ENCODE measurements at places on chromosomes 6 and 20. TPM values are rescaled to one million over a fixed set of nuclear protein-coding genes. Genes with fewer than 3 reads are reported as not detected.

DNA sequence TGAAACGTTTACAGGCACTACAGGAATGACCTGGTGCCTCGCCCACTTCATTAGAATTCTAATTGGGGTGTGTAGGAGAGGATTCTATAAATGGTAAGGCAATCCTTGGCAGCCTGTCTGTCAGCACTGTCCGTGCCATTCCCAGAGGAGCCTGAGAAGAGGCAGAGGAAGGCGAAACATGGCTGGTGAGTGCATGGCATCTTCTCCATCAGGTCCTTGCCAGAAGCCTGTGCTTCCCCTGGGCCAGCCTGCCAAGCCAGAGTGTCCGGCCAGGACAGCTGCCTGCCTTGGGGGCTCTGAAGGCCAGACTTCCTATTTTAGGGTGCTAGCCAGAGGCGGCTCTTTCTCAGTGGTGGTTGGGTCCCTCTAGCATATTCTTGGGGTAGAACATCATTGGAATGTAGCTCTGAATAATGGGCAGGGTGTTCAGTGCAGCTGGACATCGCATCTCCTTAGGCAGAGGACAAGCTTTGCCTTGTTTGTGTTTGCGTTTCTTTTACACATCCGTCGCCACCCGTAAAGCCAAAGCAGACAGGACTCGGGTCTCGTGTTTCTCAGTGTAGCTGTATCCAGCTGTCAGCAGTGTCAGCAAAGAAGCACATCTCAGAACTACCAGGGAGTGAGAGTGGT, at the start of gene TGM3:
Gene TGM3 (plus strand): TSS at position 116 of the 630 bp plus-strand sequence. CDS start 63 bp downstream, at position 179.
- no peak for DNase-seq

Gene PRR18
- not detected for total RNA-seq

DNA sequence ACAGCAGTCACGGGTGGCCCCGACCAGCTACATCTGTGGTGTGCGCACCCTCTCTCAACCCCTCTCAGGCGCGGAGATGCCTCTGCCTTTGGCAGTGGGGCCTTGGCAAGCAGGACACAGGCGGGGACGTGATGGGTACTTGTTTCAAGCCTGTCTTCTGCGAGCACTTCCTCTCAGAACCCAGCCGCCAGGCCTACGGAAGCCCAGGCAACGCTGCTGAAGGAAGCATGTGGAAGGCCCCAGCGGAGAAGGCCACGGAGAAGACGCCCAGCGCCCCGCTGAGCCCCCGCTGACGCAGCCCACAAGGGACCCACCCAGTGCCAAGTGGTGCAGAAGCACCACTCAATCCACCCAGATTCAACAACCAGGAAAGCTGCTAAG, 13.0 kb downstream of the SERPINB6 start:
- DNase-seq: peak; percentile 40

DNA sequence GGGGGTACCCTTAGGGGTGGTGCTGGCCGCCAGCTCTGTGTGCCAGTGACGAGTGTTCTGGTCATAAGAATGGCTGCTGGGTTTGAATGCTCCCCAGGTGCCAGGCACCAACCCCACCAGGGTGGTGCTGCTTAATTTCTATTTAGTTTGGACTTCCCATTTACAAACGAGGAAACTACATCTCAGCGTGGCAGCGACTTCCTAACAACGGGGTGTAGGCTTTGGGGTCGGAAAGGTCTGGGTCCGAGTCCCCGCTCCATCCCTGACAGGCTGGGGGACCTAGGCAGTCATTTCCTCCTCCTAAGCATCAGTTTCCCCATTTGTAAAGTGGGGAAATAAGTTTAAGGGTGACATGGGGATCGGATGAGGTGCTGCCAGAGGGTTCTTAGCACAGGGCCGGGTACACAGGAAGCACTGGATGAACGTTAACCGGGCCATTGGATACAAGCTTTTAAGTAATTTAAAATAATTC, 30.3 kb downstream of the CEBPB start:
- DNase-seq: no peak

Gene LY6G6F
- not detected for total RNA-seq

Gene C6orf15
- not detected for total RNA-seq

DNA sequence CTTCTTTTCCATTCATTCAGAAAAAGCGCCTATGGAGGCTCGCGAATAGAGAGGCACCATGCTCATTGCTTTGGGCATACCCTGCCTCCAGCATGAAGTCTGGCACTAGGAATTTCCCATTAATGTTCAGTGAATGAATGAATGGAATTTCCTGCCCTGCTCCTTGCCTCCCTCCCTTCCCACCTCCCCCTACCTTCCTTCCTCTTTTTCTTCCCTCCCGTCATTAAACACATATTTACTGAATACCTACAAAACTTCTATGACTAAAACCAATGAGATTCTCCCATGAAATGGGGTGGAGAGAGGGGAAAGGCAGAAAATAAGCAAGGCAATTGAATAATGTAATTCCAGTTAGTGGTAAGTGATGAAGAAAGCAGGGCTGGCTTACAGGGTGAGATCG, 213.8 kb upstream of the AGPAT4 start:
- DNase-seq: no peak
